Hippocampal formation (tissue), 2 donors: ENCODE measurements at places on chromosomes 16 and 17.

GRCh38 chr16:31055613-31056012 is 18.4 kb downstream of the ZNF668 start:
- no peak for DNase-seq

DNA sequence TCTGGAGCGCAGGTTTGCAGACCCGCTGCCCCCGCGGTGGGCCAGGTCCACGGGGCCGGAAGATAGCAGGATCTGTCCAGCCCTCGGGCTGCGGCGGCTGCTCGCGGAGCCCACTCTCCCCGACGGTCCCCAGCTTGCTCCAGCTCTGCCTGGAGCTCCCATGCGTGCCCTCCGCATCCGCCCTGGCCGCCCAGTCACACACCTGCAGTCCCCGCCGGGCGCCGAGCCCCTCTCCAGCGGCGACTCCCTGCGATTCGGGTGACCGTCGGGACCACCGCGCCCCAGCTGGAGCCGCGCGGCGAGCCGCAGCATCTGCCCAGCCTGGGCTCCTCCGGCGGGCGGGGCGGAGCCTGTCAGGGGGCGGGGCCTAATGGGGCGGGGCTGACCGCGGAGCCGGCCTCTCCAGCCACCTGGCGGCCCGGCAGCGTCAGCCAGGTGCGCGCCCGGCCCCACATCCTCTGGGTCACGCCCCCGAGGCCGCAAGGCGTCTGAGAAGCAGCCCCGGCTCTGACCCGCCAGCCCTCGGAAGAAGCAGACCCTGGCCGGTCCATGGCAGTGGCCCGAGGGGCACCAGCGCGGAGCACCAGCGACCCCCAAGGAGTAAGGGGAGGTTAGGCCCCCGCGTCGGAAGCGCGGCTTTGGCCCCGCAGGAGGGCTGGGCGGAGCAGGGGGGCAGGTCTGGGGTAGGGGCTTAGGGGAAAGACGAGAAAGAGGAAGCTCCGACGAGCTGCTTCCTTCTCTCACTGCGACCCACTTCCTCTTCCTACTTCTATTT is at the start of gene PIK3R5:
Gene PIK3R5, minus strand, starts transcription at position 314 of the 775 bp plus-strand sequence. CDS start 54,213 bp downstream, outside the sequence.
- no peak for DNase-seq

DNA sequence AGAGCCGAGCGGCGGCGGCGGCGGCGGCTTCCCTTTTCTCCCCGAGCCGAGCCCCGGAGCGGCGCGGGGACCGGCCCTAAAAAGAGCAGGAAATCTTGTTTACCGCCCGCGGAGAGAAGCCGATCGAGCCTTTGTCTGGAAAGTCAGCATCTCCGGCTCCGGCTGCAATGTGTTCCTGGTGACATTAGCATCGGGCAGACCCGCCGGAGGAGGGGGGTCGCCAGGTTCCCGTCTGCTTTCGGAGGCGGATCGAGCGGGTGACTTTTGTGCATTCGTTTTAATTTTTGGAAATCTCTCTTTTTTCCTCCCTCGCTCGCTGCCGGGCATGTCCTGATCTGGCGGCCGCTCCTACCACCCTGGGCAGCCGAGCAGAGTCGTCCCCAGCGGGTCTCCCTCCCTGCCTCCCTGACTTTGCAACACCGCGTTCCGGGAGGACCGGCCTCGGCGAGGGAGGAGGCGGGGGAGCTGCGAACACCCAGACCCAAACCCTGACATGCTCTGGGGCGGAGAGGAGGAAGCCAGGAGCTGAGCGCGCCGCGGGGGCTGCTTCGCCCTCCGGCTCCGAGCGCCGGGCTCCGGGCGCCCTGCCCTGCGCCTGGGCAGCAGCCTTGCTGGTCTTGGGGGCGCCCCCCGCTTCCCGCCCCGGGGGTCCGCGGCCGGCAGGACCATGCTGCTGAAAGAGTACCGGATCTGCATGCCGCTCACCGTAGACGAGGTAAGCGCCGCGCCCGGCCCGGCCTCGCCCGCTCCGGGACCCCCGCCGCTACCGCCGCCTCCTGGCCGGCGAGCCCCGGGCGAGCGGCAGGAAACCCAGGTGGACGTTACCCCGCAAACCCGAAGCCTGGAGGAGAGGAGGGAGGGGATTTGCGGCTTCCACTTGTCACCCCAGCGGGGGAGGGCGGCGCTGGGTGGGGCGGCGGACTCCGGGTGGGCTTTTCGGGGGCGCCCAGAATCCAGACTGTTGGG is 690 bp downstream of the PITPNC1 start:
- DNase-seq, result no peak

GRCh38 chr17:77432742-77433141 is 292.0 kb downstream of the SEC14L1 start:
- DNase-seq, result no peak

- no peak for DNase-seq
These were observed 17.4 kb upstream of the COL1A1 start for GRCh38 chr17:50218771-50219315.

DNA sequence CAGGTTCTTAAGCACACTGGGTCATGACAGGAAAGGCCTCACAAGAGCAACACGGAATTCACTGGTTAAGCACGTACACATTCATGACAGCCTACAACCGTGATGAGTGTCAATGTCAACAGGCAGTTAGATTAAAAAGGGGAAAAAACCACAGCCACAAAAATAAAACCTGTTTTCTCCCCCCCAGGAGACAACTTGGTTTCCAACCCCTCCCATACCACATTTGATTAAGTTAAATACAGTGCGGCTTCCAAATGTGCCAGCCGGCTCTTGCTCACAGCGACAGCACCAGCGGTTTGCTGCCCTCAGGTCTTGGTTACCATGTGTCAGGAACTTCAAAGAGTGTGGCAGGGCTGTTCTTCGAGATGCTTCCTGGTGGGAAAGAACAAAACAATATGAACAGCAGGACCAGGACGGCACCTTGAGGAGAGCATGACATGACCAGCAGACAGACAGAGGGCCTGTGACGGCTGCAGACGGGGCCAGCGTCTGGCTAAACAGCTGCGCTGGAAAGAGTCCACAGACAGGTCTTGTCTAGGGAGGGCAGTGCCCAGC is 193.6 kb downstream of the PARN start:
- DNase-seq, result no peak

DNA sequence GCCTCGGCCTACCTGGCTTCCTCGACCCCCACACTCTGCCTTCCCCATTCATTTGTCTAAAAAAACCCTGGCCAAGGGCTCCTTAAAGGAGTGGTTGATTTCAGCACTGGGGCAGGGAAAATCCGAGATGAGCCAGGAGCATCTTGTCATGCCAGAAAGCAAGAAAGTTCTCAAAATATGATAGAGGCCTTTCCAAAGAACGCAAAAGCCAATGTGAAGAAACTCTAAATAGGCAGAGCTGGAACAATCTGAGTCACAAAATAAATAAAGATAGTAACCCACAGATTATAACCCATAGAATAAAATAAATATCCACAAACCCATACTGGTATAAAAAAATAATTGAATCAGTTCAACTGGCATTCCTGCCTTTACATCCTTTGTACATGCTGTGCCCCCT is 192.3 kb upstream of the SALL1 start:
- DNase-seq, result no peak

- no peak for DNase-seq
These were observed 9.6 kb downstream of the G6PC3 start for GRCh38 chr17:44079877-44080821.
